Effector CD8-positive, alpha-beta T cell (primary cell): ENCODE measurements at places on chromosomes 2 and 18.

DNA sequence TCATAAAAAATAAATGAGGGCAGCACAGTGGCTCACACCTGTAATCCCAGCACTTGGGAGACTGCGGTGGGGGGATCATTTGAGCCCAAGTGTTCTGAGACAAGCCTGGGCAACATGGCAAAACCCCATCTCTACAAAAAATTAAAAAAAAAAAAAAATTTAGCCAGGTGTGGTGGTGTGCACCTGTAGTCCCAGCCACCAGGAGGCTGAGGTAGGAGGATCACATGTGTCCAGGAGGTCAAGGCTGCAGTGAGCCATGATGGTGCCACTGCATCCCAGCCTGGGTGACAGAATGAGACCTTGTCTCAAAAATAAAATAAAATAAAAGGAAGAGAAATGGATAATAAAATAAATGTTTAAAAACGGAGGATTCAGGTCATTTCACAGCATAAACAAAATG, 113.5 kb downstream of the ATAD2B start:
- no peak for DNase-seq

DNA sequence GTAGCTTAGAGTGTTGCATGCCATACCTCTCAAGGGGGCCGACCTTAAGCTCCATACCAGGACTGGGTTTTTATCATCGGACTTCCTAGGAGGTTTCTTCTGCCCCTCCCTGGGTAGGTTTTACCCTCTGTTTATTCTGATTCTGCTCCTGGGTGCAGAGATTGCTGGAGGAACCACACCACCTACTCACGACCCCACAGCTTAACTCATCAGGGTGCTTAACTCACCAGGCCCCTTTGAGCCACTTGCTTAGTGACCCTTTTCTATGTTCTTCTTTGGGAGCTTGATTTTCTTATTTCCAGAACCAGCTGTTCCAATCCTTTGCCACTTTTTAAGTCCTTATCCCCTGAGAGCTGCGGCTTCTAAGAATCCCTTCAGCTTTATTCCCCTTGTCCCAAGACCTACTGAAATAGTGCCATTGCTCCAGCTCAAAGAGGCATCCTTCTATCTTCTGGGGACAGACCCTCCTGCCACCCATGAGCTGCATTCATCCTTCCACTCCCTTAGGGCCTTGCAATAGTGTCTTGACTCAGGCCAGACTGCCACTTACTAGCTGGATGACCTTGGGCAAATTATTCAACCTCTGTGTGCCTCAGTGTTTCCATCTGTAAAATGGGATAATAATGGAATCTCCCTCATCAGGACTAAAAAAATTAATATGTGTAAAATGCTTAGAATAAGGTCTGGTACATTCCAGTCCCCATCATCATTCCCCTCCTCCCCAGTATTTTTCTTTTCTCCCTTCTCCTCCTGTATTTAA, 5.8 kb downstream of the OXER1 start:
- DNase-seq, result no peak

DNA sequence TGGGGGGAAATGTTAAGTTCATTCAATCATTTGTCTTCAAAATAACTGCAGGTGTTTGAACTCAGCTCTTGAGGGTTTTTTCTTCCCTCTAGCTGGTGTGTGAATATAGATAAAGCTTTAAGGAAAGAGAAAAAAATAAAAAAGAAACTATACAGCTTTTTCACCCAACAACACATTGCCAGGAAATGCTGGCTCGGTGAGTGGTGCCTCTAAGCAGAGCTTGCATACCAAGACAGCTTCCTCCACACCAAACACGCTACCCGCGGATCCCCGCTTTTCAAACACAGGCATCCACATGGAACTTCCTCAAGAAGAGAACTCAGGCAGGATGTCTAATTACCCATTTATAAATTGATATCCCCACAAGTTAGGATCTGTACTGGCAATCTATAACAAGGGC, 69.8 kb upstream of the TANK start:
- no peak for DNase-seq

- peak; percentile 68 for DNase-seq
Measured at GRCh38 chr2:218892693-218893348, 12.2 kb downstream of the WNT10A start.

DNA sequence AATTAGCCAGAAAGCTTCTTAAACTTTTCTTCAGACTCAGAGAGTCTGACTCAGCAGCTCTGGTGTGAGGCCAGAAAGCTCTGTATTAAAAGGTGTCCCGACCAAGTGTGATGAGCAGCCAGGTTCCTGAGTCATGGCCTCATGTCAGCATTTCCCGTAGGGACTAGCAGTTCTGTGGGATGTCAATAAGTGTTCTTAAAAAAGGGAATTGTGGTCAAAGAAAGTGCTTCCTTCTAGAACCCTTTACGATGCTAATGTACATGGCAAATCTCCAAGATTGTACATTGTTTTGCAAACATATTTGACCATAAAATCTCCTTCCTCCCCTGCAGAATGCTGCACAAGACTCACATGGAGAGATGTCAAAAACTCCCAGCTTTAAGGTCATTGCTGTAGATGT, 80.1 kb downstream of the PLA2R1 start:
- no peak for DNase-seq

- no peak for DNase-seq
Measured at GRCh38 chr2:210177769-210178168, 6.6 kb upstream of the KANSL1L start.
